Central memory CD8-positive, alpha-beta T cell (primary cell): ENCODE measurements at places on chromosomes 3 and 15.

GRCh38 chr3:71031914-71032521 is 551.5 kb downstream of the FOXP1 start:
- no peak for DNase-seq

GRCh38 chr15:98799461-98800390 is 151.4 kb downstream of the IGF1R start:
- DNase-seq, result no peak

GRCh38 chr3:159260049-159260662 is 458.3 kb downstream of the MFSD1 start:
- no peak for DNase-seq

- peak; percentile 41 for DNase-seq
These were observed 37.9 kb downstream of the RPL39L start for GRCh38 chr3:187101184-187102072.

GRCh38 chr3:37680401-37680800 is 181.3 kb upstream of the CTDSPL start:
- no peak for DNase-seq

- peak; percentile 51 for DNase-seq
These were observed 59.7 kb downstream of the RAP2B start for GRCh38 chr3:153221748-153222162.

- no peak for DNase-seq
These were observed 184.9 kb downstream of the FAM43A start for GRCh38 chr3:194870394-194871110.

GRCh38 chr15:72464251-72464650 is 9.9 kb upstream of the ARIH1 start:
- DNase-seq, result no peak

DNA sequence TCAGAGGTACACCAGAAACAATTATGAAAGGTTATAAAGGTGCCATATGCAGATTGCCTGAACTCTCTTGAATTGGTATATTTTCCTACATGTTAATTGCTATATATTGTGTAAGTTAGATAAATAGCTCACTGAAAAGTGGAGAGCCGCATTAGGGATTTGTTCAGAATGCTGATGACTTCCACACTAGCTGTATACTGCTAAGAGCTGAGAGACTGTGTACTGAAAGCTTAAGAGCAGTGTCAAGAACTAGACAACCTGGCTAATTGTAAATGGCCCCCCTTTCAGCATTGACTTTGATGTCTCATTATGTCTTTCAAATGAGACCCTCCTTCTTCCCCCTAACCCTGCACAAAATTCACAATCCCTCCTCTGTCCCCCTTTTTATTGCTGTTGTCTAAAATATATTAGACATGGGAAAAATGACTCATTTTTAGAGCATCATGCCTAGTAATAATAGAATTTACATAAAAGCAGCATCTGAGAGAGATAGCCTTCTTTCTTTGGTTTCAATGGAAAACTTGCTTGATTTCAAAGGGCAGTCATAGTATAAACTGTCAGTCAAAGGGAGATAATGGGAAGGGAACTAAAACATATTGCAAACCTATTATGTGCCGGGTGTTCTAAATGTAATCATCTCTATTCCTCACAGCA is 34.7 kb upstream of the GREM1 start:
- DNase-seq, result no peak

DNA sequence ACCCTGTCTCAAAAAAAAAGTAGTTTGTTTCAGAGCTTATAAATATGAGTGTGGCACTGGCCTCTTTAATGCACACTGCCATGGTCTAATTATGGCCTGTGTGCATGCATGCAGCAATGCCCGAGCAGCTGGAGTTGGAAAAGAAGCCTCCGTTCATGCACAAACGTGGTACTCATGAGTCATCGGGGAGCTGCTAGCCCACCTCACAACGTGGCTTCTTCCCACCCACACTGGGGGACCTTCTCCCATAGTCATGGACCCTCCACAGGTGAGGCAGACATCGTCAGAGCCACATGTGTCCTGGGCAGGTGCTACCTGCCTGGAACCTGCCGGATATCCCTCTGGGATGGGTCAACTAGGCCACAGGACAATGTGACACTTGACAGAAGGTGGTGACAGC is 66.7 kb downstream of the ATP10A start:
- no peak for DNase-seq

GRCh38 chr15:38411902-38412301 is 42.0 kb upstream of the FAM98B start:
- no peak for DNase-seq

DNA sequence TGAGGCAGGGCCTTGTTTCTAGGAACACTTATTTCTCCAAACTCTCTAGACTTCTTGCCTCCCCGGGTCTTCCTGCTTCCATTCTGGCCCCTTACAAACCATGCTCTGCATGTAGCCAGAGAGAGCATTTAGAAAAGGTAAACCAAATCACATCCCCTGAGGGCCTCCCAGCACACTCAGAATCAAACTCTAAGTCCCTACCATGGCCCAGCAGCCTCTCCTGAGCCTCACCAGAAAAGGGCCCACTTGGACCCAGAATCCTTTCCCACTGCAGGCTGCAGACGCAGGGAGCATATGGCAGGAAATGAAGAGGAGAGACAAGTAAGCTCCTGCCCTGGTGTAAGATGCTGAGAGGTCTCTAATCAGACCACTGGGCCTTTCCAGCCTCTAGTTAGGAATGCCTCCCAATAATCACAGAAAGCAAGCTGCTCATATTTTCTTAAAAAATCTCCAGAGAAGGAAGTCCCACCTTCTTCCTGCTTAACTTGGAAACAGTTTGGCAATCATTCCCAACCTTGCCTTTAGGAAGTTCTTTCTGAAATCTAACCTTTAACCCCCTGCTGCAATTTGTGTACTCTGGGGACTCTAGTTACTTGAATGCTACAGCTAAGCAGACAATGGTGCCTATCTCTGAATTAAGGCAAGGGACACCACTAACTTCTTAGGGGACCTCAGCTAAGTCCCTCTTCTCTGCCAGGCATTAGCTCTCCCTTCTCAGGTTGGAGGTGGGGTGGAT is 4.2 kb downstream of the AMOTL2 start:
- no peak for DNase-seq

- no peak for DNase-seq
These were observed 1291.9 kb upstream of the EPHA6 start for GRCh38 chr3:95522449-95522848.

GRCh38 chr3:177646749-177647148 is 449.5 kb upstream of the TBL1XR1 start:
- no peak for DNase-seq

DNA sequence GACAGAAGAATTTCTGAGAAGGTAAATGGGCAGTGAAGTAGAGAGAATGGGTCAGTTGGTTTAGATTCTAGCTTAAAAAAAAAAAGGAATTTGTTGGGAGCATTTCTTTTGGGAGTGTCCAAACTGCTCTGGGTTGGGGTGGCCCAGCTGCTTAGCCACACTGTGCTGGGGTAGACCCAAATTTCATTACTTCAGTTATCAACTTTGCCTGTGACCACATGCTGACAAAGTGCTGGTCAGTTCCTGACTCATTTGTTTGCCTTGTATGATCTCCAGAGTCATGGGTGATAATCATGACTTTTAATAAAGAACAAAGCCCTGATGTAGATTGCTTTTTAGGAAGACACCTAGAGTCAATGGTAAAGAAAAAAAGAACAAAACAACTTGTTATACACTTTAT is 121.5 kb upstream of the FGF7 start:
- DNase-seq, result no peak

DNA sequence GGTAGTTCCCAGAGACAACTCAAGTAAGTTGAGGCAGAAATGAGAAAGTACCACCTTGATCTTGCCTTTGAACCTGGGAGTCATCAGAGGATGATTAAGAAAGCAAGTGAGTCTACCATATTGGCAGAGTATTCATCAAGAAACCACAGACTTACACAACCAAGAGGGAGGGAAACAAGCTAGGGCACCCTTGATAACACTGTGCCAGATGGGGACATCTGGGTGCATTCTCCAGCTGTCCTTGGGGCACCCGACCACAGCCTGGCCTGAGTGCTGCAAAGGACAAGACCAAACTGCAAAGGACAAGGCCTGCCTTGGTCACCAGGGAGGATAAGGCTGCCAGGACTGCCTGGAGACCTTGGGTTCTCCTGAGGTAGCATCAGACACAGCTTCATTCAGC is 553.6 kb downstream of the EPHB1 start:
- no peak for DNase-seq

GRCh38 chr3:169811631-169812331 is 889 bp upstream of the LRRIQ4 start:
- no peak for DNase-seq

GRCh38 chr15:91294795-91295194 is 194.7 kb downstream of the SV2B start:
- DNase-seq, result no peak

DNA sequence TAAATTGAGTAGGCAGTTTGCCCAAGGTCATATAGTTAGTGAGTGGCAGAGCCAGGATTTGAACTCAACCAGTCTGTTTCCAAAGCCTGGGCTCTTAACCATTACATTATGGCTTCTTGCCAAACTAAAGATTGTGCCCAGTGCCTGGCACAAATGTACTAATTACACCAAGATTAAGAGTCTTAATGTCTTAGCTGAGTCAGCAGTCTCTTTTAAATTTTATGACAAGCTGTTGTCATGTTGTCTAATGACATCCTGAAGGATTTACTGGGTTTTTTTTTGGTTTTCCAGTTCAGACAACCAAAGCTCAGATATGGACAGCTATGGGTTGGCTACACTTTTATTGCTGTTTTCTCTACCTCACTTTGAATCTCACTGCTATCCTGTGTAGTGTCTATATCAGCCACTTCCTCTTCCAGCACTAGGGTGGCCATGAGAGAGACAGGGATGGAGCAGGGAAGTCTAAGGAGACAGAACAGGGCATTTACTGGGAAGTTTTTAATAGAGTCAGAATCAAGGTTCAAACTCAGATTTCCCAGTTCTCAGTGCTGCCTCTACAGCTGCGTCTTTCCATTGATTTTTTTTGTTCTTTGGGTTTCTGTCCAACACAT is 10.5 kb downstream of the FBXL2 start:
- no peak for DNase-seq

DNA sequence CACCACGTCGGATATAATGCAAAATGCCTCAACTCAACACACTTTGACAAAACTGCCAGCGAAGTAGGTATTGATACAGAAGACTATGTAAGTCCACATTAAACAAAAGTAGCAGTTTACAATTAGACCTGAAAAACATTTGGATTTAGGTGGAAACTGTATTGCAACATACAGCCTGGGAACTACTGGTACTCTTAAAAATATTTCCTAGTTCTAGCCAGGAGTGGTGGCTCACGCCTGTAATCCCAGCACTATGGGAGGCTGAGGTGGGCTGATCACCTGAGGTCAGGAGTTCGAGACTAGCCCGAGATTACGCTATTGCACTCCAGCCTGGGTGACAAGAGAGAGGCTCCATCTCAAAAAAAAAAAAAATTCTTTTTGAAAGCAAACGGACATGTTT is 246.2 kb downstream of the ZBTB20 start:
- no peak for DNase-seq

GRCh38 chr3:72516361-72516760 is 331.9 kb downstream of the SHQ1 start:
- no peak for DNase-seq

DNA sequence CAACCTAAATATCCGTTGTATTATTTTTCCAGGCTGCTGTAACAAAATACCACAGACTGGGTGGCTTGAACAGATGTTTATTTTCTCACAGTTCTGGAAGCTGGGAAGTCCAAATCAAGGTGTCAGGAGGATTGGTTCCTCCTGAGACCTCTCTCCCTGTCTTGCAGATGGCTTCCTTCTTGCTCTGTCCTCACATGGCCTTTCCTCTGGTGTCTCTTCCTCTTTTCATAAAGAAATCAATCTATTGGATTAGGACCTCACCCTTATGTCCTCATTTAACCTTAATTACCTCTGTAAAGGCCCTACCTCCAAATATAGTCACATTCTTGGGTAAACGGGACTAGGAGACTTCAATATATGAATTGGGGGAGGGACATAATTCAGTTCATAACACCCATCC is 89.2 kb upstream of the PLCL2 start:
- no peak for DNase-seq

DNA sequence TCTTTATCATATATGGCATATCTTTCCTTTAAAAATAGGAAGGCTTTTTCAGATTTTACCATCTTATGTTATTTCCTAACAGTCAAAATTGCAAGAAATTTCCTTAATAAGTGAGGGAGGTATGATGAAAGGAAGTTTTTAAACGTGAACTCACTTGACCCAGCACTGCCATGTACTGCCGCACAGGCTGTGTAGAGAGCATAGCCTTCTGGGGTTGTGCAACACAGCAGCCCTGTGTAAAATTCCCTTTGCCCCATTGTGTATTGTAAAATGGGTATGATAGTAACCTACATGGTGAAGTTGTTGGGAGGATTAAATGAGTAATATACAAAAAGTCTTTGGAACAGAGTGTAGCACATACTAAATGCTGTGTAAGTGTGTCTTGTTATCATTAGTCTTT is 78.6 kb downstream of the PEX5L start:
- DNase-seq, result no peak

DNA sequence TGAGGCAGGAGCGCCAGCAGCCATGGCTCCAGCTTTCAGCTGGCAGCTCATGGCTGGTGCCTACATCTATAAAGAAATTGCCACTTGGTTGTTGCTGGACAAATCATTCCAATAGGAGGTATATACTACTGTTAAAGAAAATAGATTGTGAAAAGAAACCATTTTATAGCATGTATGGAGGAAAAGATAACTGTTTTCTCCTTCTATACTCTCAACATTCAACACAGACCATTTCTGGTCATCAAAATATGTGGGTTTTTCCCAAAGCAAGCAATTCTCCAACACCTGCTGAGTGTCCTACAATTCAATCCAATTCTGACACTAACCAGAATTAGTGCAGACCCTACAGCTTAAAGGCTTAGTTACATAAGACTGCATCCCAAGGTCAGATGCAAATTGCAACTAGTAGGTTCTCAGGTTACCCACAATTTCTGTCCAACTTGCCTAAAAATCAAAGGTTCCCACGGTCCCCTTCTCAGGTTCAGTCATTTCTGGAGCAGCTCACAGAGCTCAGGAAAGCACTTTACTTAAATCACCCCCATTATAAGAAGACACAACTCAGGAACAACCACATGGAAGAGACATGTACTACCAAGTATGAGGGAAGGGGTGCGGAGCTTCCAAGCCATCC is 42.4 kb upstream of the STRIT1 start:
- no peak for DNase-seq

GRCh38 chr3:170470063-170471016 is 51.7 kb downstream of the CLDN11 start:
- no peak for DNase-seq

- DNase-seq, result no peak
These were observed 183.7 kb downstream of the FRMD5 start for GRCh38 chr15:44011238-44011854.

GRCh38 chr15:100279446-100279845 is 62.3 kb downstream of the ADAMTS17 start:
- DNase-seq, result no peak

DNA sequence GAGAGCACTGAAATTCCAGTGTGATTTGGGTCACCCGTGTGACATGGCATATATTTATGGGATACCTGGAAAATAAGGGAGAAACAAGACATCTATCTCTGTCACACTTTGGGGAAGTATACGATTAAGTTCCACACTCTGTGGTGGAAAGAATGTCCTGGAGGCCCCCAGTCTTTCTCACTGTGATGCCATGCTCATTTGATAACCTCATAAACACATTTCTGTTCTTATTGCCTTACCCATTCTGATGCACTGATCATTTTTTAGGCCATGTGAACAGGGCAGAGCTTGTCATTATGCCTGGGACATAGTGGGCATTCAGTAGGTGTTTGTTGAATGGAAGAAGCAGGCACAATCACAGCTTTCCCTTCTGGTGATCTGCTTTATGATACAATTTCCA is 349.4 kb upstream of the TPRG1 start:
- DNase-seq, result no peak
